ENCODE measurements at places on chromosomes 1 and 21.

DNA sequence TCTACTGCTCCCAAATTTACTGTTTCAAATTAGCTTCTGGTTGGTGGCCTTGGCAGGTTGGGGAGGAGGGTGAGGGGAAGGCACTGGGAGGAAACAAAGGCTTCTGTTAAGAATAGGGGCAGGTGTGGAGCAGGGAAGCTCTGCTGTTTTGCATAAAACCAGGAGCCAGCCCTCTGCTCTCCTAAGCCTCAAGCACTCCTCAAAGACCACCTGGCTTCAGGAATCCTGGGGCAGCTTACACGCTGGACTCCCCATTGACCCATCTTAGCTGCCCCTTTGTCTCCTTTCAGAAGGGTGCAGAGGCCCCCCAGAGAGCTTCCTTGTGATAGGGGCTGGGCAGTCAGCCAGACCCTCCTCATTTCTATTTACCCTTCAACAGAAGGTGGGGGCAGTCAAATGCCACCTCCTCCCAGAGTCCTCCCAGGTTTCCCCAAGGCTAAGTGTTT is 11.5 kb upstream of the DHRS3 start:
- DNase-seq: no peak

DNA sequence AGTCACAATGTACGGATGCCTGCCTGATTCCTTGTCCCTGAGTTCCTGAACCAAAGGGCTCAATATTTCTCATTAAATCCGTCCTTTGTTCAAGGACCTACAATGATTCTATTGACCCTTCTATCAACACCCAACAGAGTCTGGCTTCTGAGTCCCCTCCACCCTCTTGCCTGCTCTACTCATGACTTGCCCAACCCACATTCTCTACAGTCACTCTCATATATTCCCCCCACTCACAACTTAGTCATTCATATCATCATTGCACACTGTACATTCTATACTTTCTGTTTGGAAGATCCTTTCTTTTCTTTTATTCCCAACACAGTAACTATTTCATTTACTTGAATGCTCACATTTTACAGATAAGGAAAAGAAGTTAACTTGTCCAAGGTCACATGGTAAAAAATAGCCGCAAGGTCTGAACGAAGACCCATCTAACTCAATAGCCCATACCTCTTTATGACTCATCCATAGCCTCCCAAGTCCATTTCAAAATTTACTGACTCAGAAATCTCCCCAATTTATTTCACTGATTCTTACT is 3.6 kb downstream of the OTUD7B start:
- DNase-seq: no peak

DNA sequence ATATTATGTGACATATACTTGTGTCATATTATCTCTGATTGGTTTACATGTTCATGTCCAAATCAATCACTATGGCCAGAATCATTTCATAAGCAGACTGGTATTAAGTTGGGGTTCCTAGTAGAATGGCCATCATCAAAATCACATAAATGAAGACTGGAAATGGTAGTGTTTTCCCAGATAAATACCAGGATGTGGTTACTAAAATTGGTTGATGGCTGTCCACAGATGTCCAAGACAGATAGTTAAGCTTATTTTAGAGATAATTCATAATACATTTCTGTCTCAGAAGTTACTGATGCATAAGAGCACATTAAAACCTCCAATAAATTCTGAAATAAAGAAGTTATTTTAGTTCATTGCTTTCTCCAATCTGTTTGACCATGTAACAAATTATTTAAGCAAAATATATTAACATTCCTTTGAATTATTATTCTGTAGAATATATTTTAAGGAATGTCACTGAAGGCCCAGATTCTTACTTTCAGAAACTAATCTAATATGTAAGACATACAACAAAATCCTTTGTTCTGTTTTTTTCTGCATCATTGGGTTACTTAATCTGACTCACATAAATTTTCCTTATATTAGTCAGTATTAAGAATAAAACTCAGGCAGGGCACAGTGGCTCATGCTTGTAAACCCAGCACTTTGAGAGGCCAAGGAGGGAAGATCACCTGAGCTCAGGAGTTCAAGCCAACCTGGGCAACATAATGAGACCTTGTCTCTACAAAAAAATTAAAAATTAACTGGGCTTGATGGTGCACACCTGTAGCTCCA is 483.9 kb downstream of the PTPRC start:
- DNase-seq: no peak

- no peak for DNase-seq
Measured at GRCh38 chr21:27614231-27614630, 647.3 kb upstream of the ADAMTS5 start.

DNA sequence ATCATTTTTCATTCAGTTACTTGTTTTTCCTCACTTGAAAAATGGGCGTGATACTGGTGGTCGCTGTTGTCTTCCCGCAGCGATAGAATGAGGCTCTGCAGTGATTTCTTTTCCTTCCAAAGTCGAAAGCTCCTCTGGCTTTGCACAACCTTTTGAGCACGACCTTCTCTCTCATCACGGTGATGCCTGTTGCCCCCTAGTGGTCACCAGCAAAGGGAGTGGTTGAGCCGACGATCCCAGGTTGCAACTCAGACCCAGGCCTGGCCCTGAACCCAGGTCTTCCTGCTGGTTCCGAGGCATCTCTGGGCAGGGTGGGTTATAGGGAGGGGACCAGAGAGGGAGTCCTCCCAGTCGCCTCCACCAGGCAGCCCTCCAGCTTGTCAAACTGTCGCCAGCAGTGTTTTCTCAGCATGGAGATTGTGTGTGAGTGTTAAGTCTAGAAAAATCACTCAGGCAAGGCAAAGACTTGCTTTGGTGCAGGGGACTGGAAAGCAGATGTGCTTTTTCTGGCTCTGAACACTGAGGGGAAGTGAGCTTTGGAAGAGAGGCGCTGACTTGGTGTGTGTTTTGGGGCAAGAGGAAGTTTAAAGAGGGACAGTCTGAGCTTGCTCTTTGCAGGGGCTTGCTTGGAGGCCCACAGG is 285.3 kb downstream of the CAMTA1 start:
- DNase-seq: peak; percentile 46
